T-helper 2 cell treated with Interferon-gamma antibody and Interleukin-4, amounts not matched to agents 5 μg/mL and 100 μg/mL, for 36 hours (primary cell): ENCODE measurements at places on chromosomes 2 and 18.

DNA sequence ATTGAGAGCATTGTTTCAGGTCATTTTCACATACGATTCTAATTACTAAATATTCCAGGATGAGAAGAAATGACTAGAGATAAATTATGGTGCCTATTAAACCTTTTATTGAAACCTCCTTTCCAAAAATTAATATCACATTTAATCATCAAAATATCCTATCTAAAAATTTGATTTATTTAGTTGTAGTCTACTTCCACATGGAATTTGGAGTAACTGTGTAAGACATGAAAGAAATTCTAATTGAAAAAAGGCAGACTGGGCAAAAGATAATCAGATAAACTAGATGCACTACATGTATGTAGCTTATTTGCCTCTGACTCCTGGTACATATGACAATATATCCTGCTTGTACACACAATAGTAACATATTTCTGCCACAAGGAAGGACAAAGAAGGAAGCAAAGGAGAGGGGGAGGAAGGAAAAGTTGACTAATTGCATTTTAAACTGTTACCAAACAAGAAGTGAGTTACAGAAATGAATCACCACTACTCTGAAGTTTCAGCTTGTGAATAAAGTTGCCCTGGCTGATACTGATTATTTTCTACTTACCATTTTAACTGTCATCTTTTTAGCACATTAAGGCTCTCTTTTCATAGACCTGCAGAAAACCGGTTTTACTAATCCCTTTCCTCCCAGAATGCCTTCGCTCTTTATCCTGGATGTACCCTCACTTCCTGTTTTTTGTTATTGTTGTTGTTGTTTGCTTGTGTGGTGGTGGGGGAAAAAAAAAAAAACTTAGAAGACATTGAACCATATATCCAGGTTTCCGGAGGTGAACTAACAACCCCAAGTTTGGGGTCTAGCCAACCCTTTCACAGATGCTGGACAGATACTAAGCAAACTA lies 28.4 kb downstream of the NRXN1 start:
- DNase-seq = no peak

DNA sequence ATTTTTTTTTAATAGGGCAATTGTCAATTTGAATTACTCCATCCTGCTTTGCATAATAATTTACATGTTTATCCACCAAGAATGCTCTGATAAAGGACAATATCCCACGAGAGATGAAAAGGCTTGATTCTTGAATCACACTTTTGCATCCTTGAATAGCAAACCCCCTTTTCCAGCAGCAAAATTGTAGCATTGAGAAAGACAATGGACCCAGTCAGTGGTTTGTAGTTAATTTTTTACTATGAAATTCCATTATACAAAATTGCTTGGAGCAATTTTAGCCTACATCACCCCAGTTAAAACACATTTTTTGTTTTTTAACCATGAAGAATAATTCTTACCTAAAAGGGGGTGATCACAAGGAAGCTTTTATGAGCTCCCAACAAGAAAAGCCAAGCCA lies 255.1 kb downstream of the RND3 start:
- no peak for DNase-seq

- no peak for DNase-seq
Measured at GRCh38 chr2:18603854-18604530, 14.6 kb upstream of the NT5C1B start.

- no peak for DNase-seq
Measured at GRCh38 chr2:98717621-98718020, 13.3 kb downstream of the MGAT4A start.

DNA sequence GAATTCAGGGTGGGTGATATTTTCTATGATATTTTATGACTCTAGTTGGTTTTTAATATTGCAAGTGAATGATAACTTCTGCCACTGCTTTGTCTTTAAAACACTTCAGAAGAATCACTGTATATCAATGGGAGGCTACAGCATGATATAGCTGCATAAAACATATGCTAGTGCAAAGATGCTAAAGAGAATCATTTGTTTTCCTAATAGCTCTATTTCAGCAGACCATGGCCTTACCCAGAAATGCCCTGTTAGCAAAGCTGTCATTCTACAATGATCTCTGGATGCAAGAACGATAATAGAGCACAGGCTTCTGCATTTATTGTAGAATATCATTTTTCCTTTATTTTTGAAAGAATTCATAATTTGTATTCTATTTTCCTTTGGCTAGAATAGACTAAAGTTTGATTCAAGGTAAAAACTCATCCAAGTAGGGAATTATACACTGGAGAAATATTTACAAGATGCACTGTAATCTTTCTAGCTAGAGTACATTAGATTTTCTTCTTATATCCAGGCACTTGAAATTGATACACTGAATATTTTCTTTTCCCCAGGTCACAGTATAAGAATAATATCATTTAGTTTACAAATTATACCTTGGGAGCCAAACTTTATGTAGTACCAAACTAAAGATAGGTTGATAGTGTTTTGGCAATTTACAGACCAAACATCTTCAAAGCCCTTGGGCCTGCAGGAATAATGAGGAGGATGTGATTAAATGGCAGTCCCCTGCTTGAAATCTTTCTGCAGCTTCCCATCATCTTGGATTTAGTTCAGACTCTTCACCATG lies 252.6 kb upstream of the LINC00305 start:
- no peak for DNase-seq

DNA sequence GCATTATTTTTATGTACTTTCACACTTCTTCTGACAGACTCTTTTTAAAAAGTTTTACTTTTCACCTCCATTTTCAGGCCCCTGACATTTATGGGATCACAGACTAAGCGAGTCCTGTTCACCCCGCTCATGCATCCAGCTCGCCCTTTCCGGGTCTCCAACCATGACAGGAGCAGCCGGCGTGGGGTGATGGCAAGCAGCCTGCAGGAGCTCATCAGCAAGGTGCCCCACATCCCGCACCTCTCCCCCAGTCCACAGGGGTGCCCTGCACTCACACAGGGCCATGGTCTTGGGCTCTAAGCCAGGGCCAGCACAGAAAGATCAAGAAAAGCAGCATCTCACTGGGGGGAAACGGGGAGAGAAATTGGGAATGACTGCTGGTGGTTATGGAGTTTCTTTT lies 8.6 kb downstream of the CIDEA start:
- DNase-seq = no peak

GRCh38 chr18:56327191-56327885 lies 311.1 kb downstream of the TXNL1 start:
- DNase-seq = no peak
